ENCODE measurements at places on chromosomes 4 and X. TPM values are rescaled to one million over a fixed set of nuclear protein-coding genes. Genes with fewer than 3 reads are reported as not detected.

DNA sequence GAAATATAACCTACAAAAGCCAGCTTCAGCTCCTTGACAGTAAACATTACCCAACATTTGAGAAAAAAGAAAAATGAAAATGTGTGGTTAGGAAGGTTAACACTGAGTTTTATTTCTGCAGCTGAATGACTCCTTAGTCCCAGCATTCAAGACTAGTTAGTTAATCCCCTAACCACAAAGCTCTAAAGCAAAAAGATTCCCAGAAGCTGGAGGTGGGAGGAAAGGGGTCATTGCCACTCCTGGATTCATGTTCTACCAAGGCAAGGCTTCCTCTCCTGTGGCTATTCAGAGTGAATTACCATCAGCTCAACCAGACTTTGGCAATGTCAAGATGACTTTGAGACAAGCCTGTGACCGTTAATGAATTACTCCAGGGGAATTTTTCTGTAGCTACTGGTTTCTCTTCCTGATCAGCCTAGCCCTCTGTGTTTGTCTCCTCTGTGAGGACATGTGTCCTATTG lies 63.6 kb downstream of the HADH start:
- H3K4me3 ChIP-seq, result no peak overlapping the region
- H3K27me3 ChIP-seq, result no peaks in the 10 kb centered on the region
- DNase-seq, result no peak
- H3K36me3 ChIP-seq, result peaks cover 12% of the 10 kb centered on the region

The LRP2BP gene
- 1.6 TPM for total RNA-seq

- H3K27ac ChIP-seq, result no peak overlapping the region
- H3K4me1 ChIP-seq, result peaks cover 6% of the 10 kb centered on the region
- DNase-seq, result no peak
- H3K4me3 ChIP-seq, result no peak overlapping the region
- H3K27me3 ChIP-seq, result no peaks in the 10 kb centered on the region
- H3K36me3 ChIP-seq, result no peaks in the 10 kb centered on the region
These were observed 355.0 kb upstream of the GATB start for GRCh38 chr4:152115794-152116193.

The HGFAC gene
- 2.5 TPM for total RNA-seq

The IL2RG gene
- not detected for total RNA-seq

The TCEAL6 gene
- not detected for total RNA-seq

The ZNF827 gene
- total RNA-seq, result 100 TPM

GRCh38 chr4:164617426-164617825 lies 136.5 kb upstream of the SMIM31 start:
- H3K4me1 ChIP-seq, result no peaks in the 10 kb centered on the region
- no peak for DNase-seq
- H3K36me3 ChIP-seq, result no peaks in the 10 kb centered on the region

The MTNR1A gene
- total RNA-seq, result 0.80 TPM

The PPEF2 gene
- total RNA-seq, result not detected

- H3K27me3 ChIP-seq, result peaks cover 28% of the 10 kb centered on the region
- no peaks in the 10 kb centered on the region for H3K4me1 ChIP-seq
- H3K36me3 ChIP-seq, result no peaks in the 10 kb centered on the region
- no peak for DNase-seq
- H3K4me3 ChIP-seq, result no peak overlapping the region
These were observed 18.0 kb upstream of the PDZD4 start for GRCh38 chrX:153848325-153848724.

GRCh38 chrX:119067023-119067739 lies 5.6 kb upstream of the CT47C1 start:
- no peak overlapping the region for H3K4me3 ChIP-seq
- H3K36me3 ChIP-seq, result no peaks in the 10 kb centered on the region
- H3K4me1 ChIP-seq, result peaks cover 9% of the 10 kb centered on the region
- no peak for DNase-seq
- no peak overlapping the region for H3K27ac ChIP-seq

- DNase-seq, result peak; percentile 53
- peak within 1 kb of the TSS; percentile 16 for H3K4me3 ChIP-seq
- H3K4me1 ChIP-seq, result peaks cover 21% of the 10 kb centered on the region
These were observed at the start of gene TLR6 for GRCh38 chr4:38856524-38857337. Gene TLR6 (minus strand): TSS chr4:38856817. CDS start chr4:38829473, 27,344 bp downstream.

GRCh38 chr4:55296096-55296495 lies 49.9 kb upstream of the SRD5A3 start:
- no peak overlapping the region for H3K4me3 ChIP-seq
- no peak for DNase-seq
- no peaks in the 10 kb centered on the region for H3K36me3 ChIP-seq
- no peak overlapping the region for H3K27ac ChIP-seq
- peaks cover 1% of the 10 kb centered on the region for H3K27me3 ChIP-seq
- no peaks in the 10 kb centered on the region for H3K4me1 ChIP-seq

- peaks cover 65% of the 10 kb centered on the region for H3K4me1 ChIP-seq
- peaks cover 1% of the 10 kb centered on the region for H3K27me3 ChIP-seq
- no peak overlapping the region for H3K4me3 ChIP-seq
- no peaks in the 10 kb centered on the region for H3K36me3 ChIP-seq
- H3K27ac ChIP-seq, result no peak overlapping the region
These were observed 12.2 kb downstream of the SMPX start for GRCh38 chrX:21745756-21746155.

The REELD1 gene
- total RNA-seq, result 0.13 TPM

GRCh38 chr4:158993891-158994290 lies 109.0 kb upstream of the RAPGEF2 start:
- H3K4me1 ChIP-seq, result peaks cover 3% of the 10 kb centered on the region
- no peak overlapping the region for H3K4me3 ChIP-seq
- no peaks in the 10 kb centered on the region for H3K27me3 ChIP-seq
- no peak overlapping the region for H3K27ac ChIP-seq

The FGD1 gene
- total RNA-seq, result 39.9 TPM

DNA sequence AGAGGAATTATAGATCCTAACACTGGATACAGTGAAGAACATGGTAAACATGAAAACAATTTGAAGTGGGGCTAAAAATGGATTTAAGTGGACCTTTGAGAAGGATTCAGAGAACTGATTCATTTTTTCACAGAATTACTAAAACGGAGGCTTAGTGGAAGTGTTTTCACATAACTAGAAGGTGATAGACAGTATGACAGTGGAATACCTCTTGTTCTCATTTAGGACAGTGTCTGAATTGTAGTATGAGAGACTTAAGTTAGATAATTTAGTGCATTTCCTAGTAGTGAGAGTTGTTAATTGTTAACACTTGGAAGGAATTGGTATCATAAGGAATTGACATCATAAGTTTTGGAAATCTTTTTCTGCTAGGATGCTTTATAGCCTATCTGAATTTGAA lies 64.1 kb downstream of the FIP1L1 start:
- no peak overlapping the region for H3K4me3 ChIP-seq
- no peak overlapping the region for H3K27ac ChIP-seq
- H3K27me3 ChIP-seq, result no peaks in the 10 kb centered on the region
- peaks cover 39% of the 10 kb centered on the region for H3K36me3 ChIP-seq
- no peaks in the 10 kb centered on the region for H3K4me1 ChIP-seq

GRCh38 chrX:137234651-137235402 lies 201.0 kb upstream of the GPR101 start:
- no peak overlapping the region for H3K27ac ChIP-seq
- no peaks in the 10 kb centered on the region for H3K27me3 ChIP-seq
- DNase-seq, result no peak
- H3K36me3 ChIP-seq, result no peaks in the 10 kb centered on the region
- H3K4me3 ChIP-seq, result no peak overlapping the region

- peak within 1 kb of the TSS; percentile 92 for H3K27ac ChIP-seq
- H3K4me1 ChIP-seq, result peaks cover 9% of the 10 kb centered on the region
- no peaks in the 10 kb centered on the region for H3K36me3 ChIP-seq
- peak; percentile 99 for DNase-seq
- H3K4me3 ChIP-seq, result peak within 1 kb of the TSS; percentile 97
These were observed at the start of gene ABLIM2 for GRCh38 chr4:8158710-8159536. Gene ABLIM2 (minus strand): TSS chr4:8158813. CDS start chr4:8158689, 124 bp downstream.

The TMEM144 gene
- total RNA-seq, result 6.3 TPM

GRCh38 chrX:86047174-86047935 lies at the start of gene CHM:
Gene CHM (minus strand): TSS chrX:86047558. CDS start chrX:86047532, 26 bp downstream.
- DNase-seq, result peak; percentile 35
- H3K4me1 ChIP-seq, result peaks cover 13% of the 10 kb centered on the region
- H3K4me3 ChIP-seq, result no peak within 1 kb of the TSS
- H3K27ac ChIP-seq, result no peak within 1 kb of the TSS
- H3K36me3 ChIP-seq, result peaks cover 5% of the 10 kb centered on the region
- peaks cover 2% of the 10 kb centered on the region for H3K27me3 ChIP-seq

- H3K4me1 ChIP-seq, result peaks cover 3% of the 10 kb centered on the region
- no peaks in the 10 kb centered on the region for H3K36me3 ChIP-seq
- H3K27ac ChIP-seq, result no peak overlapping the region
- no peak for DNase-seq
- H3K4me3 ChIP-seq, result no peak overlapping the region
These were observed 23.9 kb downstream of the ARHGAP36 start for GRCh38 chrX:131081772-131082740.

The POU3F4 gene
- total RNA-seq, result not detected

Measured in mesothelial cell of epicardium (in vitro differentiated cells).